ENCODE measurements at places on chromosomes 5 and 9.

- DNase-seq = no peak
These were observed 122.6 kb downstream of the FBXL17 start for GRCh38 chr5:108259306-108259705.

- no peak for DNase-seq
These were observed 82.4 kb upstream of the STC2 start for GRCh38 chr5:173410459-173411233.

- DNase-seq = peak; percentile 85
These were observed at the start of gene RIGI for GRCh38 chr9:32526041-32526706. Gene RIGI (minus strand): TSS chr9:32526196. CDS start chr9:32526166, 30 bp downstream.

DNA sequence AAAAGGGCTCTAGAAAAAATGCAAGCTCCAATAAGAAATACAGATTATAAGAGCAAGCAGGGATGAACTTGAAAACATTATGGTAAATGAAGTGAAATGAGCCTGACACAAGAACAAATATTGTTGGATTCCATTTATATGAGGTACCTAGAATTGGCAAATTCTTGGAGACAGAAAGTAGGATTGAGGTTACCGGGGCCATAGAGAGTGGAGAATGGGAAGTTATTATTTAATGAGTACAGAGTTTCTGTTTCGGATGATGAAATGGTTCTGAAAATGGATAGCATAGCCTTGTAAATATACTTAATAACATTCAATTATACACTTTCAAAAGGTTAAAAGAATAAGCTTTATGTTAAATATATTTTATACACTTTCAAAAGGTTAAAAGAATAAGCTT, 75.6 kb upstream of the SLC12A2 start:
- DNase-seq = no peak

Measured in urothelium cell line (cell line).